ENCODE measurements at places on chromosomes 6 and 20. TPM values are rescaled to one million over a fixed set of nuclear protein-coding genes. Genes with fewer than 3 reads are reported as not detected.
A peak's percentile ranks its signal among the peaks of the same experiment; 100 is the strongest.

GRCh38 chr6:152952866-152953509 lies 29.9 kb downstream of the FBXO5 start:
- no peak overlapping the region for H3K4me3 ChIP-seq
- no peaks in the 10 kb centered on the region for H3K36me3 ChIP-seq
- H3K27me3 ChIP-seq = peaks cover 2% of the 10 kb centered on the region
- H3K4me1 ChIP-seq = no peaks in the 10 kb centered on the region
- DNase-seq = no peak
- H3K27ac ChIP-seq = no peak overlapping the region

DNA sequence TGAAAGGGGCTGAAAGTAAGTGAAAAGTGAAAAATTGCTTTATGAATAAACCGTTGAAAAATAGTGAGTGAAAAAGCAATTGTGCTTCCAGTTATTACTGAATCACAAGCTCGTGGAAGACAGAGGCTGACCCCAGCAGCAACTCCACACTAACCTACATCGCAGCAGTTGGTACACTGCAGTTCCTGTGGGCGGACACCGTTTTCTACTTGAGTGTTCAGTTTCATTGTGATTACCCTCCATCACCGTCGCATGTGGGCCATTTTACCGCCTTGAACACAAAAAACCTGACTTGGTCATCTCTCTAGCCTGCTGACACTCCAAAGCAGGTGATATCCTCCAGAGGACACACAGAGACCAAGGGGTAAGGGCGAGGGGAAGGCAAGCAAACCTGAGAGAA lies 28.4 kb downstream of the PRDM1 start:
- DNase-seq = no peak
- H3K27ac ChIP-seq = no peak overlapping the region
- no peaks in the 10 kb centered on the region for H3K36me3 ChIP-seq
- peaks cover 10% of the 10 kb centered on the region for H3K27me3 ChIP-seq
- H3K4me3 ChIP-seq = no peak overlapping the region

- no peak for DNase-seq
- H3K36me3 ChIP-seq = peaks cover 20% of the 10 kb centered on the region
- H3K27ac ChIP-seq = no peak overlapping the region
Observed at GRCh38 chr6:70700922-70701876, 33.5 kb downstream of the SMAP1 start.

GRCh38 chr6:104324301-104324700 lies 535.4 kb downstream of the HACE1 start:
- H3K4me1 ChIP-seq = peaks cover 22% of the 10 kb centered on the region
- DNase-seq = no peak
- no peak overlapping the region for H3K27ac ChIP-seq
- H3K36me3 ChIP-seq = no peaks in the 10 kb centered on the region
- H3K27me3 ChIP-seq = peaks cover 8% of the 10 kb centered on the region
- no peak overlapping the region for H3K4me3 ChIP-seq

GRCh38 chr20:10986586-10986985 lies 312.8 kb upstream of the JAG1 start:
- no peak for DNase-seq
- H3K27me3 ChIP-seq = no peaks in the 10 kb centered on the region
- no peaks in the 10 kb centered on the region for H3K36me3 ChIP-seq
- H3K4me1 ChIP-seq = peaks cover 12% of the 10 kb centered on the region

DNA sequence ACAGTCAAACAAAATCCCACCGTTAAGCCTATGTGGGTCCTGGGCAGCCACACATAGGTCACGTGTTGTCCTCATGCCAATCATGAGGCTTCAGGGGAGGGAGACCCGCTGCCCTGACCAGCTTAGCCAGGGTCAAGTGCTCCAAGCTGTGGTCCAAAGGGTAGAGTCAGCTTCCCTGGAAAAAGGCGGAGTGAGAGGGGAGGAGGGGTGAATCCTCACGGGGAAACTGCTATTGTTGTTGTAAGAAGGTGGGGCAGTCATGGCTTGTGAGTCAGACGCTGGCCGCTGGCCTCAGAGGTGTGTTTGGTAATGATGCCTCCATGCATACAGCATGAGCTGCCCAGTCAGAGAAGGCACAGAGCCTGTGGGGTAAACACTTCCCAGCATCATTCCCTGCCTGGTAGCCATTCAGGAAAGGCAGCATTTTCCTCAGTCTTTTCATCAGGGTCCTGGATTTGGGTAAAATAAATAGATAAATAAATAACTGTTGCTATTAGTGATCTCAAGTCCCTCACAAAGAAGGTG lies 8.7 kb downstream of the CST3 start:
- no peak overlapping the region for H3K4me3 ChIP-seq
- no peak overlapping the region for H3K27ac ChIP-seq
- peaks cover 6% of the 10 kb centered on the region for H3K27me3 ChIP-seq

DNA sequence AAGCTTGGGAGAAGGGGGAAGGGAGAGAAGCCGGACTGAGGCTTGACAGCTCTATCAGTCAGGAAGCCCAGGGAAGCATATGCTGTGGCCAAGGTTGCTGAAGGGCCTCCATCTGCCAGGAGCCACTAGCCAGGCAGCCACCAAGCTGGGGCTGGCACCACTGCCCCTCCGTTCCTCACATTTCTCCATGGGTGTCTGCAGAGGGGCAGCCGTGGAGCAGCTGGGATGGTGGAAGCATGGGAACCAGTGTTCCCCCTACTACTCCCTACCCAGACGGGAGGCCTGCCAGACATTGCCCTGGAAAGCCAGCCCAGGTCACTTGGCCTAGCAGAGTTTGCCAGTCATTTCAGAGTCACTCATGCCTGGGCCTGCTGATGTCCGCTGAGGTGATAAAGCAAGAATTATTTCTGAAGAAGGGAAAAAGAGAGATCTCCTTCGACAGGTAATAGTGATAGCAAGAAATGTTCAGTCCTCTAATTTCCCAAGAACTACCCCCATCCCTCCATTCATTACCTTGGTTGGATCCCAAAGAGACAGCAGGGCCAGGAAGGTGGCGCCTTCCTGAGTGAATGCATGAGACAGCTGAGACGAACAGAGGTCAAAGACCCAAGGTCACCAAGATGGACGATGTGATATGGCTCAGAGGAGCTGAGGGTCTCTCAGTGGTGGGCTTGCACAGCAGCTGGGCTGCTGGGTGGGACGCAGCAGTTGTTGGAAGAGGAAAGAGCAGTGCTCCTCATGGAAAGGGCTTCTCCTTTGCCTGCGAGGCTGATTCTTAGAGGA lies 21.9 kb downstream of the SNPH start:
- H3K4me3 ChIP-seq = no peak overlapping the region
- no peak for DNase-seq
- no peak overlapping the region for H3K27ac ChIP-seq
- no peaks in the 10 kb centered on the region for H3K4me1 ChIP-seq
- peaks cover 7% of the 10 kb centered on the region for H3K27me3 ChIP-seq
- no peaks in the 10 kb centered on the region for H3K36me3 ChIP-seq

DNA sequence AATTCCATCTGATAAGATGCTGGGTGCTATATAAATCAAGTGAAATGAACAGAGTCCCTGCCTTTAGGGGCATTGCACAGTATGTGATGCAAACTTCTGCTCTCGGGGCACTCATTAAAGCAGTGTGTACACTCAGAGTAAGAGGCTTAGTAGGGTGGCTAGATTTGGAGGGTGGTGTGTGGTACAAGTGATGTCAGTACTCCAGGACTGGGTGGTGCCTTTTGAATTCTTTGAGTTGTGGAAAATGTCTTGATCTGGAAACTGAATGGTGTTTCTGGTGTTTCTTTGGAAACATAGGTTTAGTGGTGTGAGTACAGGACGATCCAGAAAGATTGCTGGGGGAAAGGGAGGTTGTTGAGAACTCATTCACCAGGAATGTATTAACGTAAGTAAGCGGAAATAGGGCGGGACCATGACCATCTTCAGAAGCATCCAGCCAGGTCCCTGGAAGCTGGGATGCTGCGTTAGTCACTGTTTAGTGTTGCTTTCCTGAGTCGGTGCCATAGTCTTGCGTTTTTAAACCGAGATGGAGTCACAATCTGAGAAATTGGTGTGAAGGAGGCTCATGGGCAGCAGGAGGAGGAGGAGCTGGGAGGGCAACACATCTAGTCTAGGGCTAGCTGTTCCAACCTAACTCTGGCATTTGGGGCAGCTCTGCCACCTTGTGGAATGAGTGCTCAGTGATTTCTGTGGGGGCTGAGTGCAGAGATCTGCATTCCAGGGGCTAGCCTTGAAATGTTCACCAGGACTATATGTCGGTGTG lies 70.3 kb downstream of the SCAND1 start:
- peak overlapping the region; percentile 92 for H3K27ac ChIP-seq
- H3K27me3 ChIP-seq = no peaks in the 10 kb centered on the region
- peak overlapping the region; percentile 25 for H3K4me3 ChIP-seq
- H3K36me3 ChIP-seq = peaks cover 2% of the 10 kb centered on the region

DNA sequence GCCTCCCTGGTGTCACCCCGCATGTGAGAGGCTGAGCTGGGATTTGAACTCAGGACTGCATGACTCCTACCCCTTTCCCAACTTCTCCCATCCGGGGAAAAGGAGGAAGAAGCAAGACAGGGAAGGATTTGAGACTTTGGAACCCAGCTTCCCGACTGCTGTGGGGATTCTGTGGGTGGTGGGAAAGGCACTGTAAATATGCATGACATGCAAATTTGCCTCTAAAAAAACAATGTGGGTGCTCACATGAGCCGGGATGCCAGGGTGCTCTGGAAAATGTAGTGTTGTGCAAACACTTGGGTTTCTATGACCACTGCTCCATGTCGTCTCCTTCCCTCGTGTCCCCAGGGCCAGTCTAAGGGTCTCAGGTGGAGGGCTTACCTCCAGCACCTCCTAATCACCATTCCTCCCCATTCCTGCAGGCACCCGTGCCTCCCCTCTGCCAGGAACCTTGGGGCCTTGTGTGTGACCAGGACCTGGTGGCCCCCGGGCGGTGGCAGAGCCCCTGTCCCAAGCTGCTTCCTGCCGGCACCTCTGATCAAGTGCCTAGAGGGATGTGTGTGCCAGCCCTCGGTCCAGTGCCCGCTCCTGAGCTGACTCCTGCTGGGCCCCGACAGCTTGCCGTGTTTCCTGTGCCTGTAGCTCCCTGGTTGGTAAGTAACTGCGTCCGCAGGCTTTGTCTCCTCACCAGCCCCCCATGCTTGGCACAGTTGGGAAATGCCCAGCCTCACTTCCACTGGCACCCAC lies 60.7 kb downstream of the DLGAP4 start:
- no peak overlapping the region for H3K4me3 ChIP-seq
- no peaks in the 10 kb centered on the region for H3K4me1 ChIP-seq
- H3K27ac ChIP-seq = no peak overlapping the region
- H3K27me3 ChIP-seq = peaks cover 45% of the 10 kb centered on the region
- no peaks in the 10 kb centered on the region for H3K36me3 ChIP-seq
- no peak for DNase-seq

- no peaks in the 10 kb centered on the region for H3K27me3 ChIP-seq
- H3K4me3 ChIP-seq = no peak overlapping the region
- DNase-seq = no peak
- peaks cover 6% of the 10 kb centered on the region for H3K36me3 ChIP-seq
- H3K27ac ChIP-seq = no peak overlapping the region
Observed at GRCh38 chr20:51365670-51366069, 176.8 kb downstream of the NFATC2 start.

DNA sequence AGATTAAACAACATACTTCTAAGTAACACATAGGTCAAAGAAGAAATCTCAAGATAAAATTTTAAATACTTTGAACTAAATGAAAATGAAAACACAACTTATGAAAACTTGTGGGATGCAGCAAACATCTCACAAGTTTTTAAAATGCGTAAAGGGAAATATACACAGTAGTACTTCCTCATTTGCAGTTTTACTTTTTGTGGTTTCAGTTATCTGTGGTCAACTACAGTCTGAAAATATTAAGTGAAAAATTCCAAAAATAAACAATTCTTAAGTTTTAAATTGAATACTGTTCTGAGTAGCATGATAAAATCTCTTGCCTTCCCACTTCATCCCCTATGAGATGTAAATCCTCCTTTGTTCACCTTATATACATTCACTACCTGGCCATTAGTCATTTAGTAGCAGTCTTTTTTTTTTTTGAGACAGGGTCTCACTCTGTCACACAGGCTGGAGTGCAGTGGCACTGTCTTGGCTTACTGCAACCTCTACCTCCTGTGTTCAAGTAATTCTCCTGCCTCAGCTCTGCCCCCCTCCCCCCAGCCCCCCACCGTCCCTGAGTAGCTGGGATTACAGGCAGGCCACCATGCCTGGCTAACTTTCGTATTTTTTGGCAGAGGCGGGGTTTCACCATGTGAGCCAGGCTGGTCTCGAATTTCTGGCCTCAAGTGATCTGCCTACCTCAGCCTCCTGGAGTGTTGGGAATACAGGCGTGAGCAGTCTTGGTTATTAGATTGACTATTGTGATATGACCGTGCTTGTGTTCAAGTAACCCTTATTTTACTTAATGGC lies 154.6 kb upstream of the AHI1 start:
- H3K36me3 ChIP-seq = peaks cover 22% of the 10 kb centered on the region
- H3K27ac ChIP-seq = no peak overlapping the region
- no peak for DNase-seq
- H3K4me1 ChIP-seq = no peaks in the 10 kb centered on the region

PSORS1C2 gene
- total RNA-seq = not detected

TMEM200A gene
- total RNA-seq = 11.3 TPM

FRK gene
- total RNA-seq = 5.1 TPM

DNAAF9 gene
- 20.2 TPM for total RNA-seq

VGLL2 gene
- not detected for total RNA-seq

NECAB3 gene
- 58.6 TPM for total RNA-seq

CST2 gene
- total RNA-seq = 1.2 TPM

PNLDC1 gene
- total RNA-seq = 0.33 TPM
